ENCODE measurements at places on chromosomes 7 and 10.

GRCh38 chr7:1610678-1611302 is 41.0 kb upstream of the PSMG3 start:
- DNase-seq: no peak

GRCh38 chr7:8303904-8304528 is 42.0 kb upstream of the ICA1 start:
- no peak for DNase-seq

DNA sequence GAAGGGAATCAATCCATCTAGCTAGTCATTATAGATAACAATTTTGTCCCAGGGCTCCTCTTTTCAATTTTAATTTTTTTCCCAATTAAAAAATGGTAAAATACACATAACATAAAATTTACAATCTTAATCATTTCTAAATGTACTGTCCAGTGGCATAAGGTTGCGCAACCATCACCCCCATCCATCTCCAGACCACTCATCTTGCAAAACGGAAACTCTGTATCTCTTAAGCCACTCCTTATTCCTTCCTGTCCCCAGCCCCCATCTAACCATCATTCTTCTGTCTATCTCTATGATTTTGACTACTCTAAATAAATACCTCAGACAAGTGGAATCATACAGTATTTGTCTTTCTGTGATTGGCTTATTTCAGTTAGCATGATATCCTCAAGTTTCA is 46.1 kb upstream of the RAB18 start:
- DNase-seq: no peak

GRCh38 chr7:74183142-74183541 is 9.0 kb downstream of the EIF4H start:
- no peak for DNase-seq

GRCh38 chr7:51310131-51310583 is 6.5 kb downstream of the COBL start:
- DNase-seq: no peak

DNA sequence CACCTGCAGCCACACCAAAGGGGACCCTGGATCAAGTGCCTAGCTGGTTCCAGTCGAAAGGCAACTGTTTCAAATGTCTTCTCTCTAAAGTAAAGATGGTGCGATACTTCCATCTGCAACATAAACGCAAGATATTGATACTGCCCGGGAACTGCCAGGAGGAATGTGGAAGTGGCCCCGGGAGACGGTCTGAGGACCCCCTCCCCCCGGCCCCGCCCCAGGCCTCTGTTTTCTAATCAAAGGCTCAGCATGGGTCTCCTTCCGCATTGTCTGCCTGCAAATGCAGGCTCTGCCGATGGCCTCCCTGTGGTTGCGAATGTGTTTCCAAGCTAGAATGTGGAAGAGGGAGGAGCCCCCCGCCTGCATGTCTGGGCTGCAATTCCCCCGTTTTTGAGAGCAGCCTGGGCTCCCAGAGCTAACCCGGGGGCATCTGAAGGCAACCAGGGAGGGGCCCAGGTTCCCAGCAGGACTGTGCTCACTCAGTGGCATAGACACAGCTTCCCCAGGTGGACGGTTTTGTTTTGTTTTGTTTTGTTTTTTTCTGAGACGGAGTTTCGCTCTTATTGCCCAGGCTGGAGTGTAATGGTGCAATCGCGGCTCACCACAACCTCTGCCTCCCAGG is 223.9 kb upstream of the PPP2R2D start:
- DNase-seq: no peak

DNA sequence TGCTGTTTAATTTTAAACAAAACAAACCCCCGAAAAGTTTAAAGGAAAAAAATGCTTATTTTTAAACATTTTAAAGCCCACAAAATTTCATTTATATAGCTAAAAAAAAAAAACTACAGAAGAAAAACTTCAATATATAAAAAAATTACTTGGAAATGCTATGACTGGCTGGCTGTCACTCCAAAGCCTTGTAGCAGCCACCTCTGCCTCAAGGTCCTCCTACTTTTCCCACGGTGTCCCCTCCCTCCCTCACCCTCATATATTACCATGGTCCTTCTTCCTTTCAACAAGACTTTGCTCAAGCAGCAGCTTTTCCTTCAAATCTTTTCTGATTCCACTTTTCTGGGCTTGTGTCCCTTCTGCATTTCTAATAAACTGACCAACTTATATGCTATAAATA is 122.0 kb downstream of the TPK1 start:
- DNase-seq: no peak

GRCh38 chr10:51638737-51639136 is 60.7 kb downstream of the CSTF2T start:
- no peak for DNase-seq

- no peak for DNase-seq
These were observed 145.7 kb downstream of the SDK1 start for GRCh38 chr7:3446786-3447185.

DNA sequence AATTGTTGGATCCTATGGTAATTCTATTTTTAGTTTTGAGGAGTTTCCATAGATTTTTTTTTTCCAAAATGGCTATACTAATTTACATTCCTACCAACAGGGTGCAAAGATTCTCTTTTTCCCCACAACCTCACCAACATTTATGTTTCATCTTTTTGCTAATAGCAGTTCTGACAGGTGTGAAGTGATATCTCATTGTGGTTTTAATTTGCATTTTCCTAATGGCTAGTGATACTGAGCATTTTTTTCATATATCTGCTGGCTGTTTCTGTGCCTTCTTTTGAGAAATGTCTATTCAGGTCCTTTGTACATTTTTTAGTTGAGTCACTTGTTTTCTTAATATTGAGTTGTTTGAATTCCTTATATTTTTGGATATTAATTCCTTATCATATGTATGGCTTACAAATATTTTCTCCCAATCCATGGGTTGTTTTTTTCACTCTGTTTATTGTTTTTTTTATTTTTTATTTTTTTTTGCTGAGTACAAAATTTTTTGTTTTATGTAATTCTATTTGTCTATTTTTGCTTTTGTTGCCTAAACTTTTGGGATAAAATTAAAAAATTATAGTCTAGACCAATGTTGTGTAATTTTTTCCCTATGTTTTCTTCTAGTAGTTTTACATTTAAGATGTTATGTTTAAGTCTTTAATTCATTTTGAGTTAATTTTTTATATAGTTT is 205.9 kb upstream of the ADCY1 start:
- DNase-seq: no peak

- DNase-seq: no peak
These were observed 196.0 kb upstream of the TMEM72 start for GRCh38 chr10:44715136-44715535.

DNA sequence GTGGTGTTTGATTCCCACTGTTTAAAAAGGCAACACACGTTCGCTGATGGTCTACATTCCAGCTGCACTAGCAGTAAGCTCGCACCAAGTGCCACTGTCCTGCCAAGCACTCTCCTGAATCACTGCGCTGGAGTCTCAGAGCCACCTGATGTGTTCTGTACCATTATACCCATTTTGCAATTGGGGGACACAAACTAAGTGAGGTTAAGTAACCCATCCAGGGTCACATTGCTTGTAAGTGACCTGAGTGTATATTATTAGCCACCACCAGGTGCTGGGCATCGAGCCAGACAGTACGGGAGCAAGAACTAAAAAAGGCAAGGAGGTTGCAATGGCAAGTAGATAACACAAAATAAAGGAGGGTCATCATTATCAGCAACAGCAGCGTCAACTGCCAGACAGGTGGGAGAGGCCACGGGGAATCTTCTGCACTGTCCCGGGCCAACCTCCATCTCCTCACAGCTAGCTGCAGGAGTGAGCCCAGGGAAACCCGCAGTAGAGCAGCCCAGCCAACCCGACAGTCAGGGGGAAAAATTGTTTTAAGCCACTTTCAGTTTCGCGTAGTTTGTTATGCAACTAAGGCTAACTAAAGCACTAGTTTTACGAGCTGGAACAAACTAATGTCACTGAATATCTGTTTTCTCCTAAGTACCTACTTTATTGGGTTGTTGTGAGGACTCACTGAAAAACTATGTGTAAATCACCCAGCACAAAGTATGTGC is 712 bp upstream of the CPVL start:
- no peak for DNase-seq

- DNase-seq: no peak
These were observed 403.6 kb downstream of the SEMA3D start for GRCh38 chr7:84783141-84783778.

DNA sequence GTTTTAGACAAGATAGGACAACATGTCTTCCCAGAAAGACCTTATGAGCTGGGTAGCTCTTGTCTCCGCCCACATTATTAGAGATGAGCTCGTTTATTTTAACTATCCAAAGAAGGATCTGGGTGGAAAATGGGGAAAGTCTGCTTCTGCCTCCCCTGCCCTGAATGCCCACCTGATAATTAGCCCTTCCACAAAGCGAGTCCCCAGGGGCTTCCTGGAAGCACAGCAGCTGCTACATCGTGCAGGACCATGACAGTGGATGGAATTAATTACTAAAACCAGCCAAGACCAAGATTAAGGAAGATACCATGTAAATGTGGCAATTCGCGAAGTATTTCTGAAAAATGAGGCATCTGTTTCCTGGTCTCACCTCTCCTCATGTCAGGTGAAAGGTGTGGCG is 374.4 kb downstream of the PAXIP1 start:
- no peak for DNase-seq

- DNase-seq: no peak
These were observed 87.0 kb upstream of the KMT2E start for GRCh38 chr7:104927055-104927454.

- DNase-seq: no peak
These were observed 683.7 kb downstream of the LRMDA start for GRCh38 chr10:76115131-76115470.

DNA sequence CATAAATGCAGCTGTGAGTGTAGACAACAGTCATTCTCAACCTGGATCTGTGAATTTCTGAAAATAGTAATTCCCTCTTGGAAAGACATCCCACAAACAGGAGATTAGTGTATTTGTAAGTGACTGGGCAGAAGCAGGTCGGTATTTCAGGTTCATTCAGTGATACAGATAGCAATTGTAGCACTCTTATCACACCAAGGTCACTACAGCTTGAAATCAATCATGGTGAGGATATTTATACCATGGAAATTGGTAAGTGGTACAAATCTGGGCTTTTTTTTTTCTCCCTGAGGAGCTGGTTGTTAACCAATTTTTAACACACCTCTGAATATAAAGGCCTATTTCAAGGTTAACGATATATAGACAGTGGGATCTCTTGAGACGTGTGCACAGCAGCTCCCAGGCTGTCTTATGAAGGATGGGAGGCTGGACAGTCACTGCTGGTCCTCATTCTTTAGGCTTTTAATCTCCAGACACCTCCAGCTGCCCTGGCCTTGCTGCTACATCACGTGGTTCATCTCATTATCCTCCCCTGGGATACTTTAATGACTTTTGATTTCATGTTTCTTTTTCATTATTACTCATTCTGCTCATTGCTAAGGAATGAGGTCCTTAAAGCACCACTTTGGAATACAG is 87.1 kb downstream of the ITGA8 start:
- no peak for DNase-seq

GRCh38 chr7:25239888-25240287 is 11.6 kb upstream of the NPVF start:
- no peak for DNase-seq
